ENCODE measurements at places on chromosomes 5 and 9.

DNA sequence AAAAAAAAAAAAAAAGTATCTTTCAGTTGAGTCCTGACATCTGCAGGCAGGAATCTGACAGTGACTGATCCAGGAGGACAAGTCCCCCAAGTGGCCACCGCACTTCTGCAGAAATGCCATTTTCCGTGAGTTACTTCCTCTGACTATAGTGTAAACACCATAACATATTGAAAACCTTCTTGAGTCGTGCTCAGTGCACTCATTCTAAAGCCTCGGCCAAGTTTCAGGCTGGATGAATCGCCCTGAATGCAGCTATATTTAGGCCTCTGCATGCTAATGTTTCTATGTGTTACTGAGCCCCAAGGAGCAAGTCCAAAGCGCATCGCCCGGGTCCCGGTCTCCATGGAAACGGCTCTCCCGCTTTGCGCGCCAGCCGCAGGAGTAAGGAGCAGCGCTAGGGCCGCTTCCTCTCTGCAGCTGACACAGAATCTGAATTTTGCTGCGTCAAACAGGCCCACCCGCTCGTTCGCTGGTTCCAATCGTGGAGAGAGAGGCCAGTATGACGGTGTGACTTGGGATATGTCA, 335.4 kb downstream of the MSX2 start:
- no peak overlapping the region for H3K27ac ChIP-seq
- no peak for DNase-seq

- H3K27me3 ChIP-seq, result peaks cover 74% of the 10 kb centered on the region
- no peak for DNase-seq
- H3K27ac ChIP-seq, result no peak overlapping the region
- no peak overlapping the region for H3K4me3 ChIP-seq
- H3K4me1 ChIP-seq, result no peaks in the 10 kb centered on the region
- H3K36me3 ChIP-seq, result no peaks in the 10 kb centered on the region
Observed at GRCh38 chr5:174134545-174134944, 89.0 kb downstream of the NSG2 start.

- H3K4me3 ChIP-seq, result no peak overlapping the region
- no peaks in the 10 kb centered on the region for H3K36me3 ChIP-seq
- H3K4me1 ChIP-seq, result no peaks in the 10 kb centered on the region
- H3K27me3 ChIP-seq, result peaks cover 17% of the 10 kb centered on the region
- no peak overlapping the region for H3K27ac ChIP-seq
- DNase-seq, result no peak
Observed at GRCh38 chr9:89848060-89849040, 243.5 kb downstream of the GADD45G start.

- no peaks in the 10 kb centered on the region for H3K36me3 ChIP-seq
- no peaks in the 10 kb centered on the region for H3K4me1 ChIP-seq
- no peaks in the 10 kb centered on the region for H3K27me3 ChIP-seq
Observed at GRCh38 chr9:37325778-37326177, 96.7 kb upstream of the GRHPR start.

DNA sequence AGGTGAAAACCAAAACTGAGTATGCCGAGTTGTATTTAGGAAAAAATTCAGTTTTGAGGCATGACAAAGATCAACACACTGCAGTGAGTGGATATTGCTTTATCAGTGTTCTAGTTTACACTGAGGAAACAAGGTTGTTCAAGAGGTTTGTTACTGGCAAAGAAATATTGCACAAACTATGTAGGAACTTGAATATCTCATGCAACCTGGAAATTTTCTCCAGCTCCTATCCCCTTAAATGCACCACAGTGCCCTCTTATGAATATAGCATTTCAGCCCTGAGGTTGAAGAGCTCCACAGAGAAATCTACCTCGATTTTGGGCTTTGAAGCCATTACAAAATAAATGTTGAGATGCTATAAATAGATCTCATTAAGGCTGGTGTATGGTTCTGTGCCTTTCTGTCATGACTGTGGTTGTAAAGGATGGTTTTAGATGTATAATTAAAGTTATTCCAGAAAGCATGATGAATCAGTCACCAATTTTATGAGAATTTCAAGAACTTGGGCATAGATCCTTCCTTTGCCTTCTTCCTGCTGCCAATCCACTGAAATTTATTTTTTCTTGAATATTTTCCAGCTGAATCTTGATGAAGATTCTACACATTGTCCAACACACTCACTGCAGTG, 159.3 kb downstream of the SPATA31D1 start:
- no peak for DNase-seq
- no peaks in the 10 kb centered on the region for H3K36me3 ChIP-seq
- no peaks in the 10 kb centered on the region for H3K27me3 ChIP-seq
- H3K27ac ChIP-seq, result no peak overlapping the region
- peaks cover 16% of the 10 kb centered on the region for H3K4me1 ChIP-seq
- no peak overlapping the region for H3K4me3 ChIP-seq

- H3K36me3 ChIP-seq, result no peaks in the 10 kb centered on the region
- no peak overlapping the region for H3K27ac ChIP-seq
- no peaks in the 10 kb centered on the region for H3K27me3 ChIP-seq
- no peak for DNase-seq
- no peak overlapping the region for H3K4me3 ChIP-seq
- no peaks in the 10 kb centered on the region for H3K4me1 ChIP-seq
Observed at GRCh38 chr9:7192266-7192665, 434.5 kb downstream of the KDM4C start.

DNA sequence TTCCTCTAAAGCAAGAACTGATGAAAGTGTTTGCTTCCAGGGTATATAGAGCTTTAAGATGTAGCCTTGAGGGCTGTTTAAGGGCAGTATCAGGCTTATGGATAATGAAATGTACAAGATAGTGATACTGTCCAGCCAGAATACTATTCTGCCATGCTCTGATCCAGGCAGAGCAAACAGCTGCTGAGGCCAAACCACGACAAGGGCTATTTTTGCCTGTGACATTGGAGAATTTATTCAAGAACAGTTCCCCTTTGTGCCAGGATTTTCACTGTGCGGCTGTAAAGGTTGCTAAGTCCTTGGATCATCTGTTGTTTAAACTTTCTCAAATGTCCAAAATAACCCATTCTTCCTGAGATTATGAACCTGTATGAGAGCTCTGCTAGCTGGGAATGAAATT, 70.4 kb downstream of the OTP start:
- no peak for DNase-seq
- H3K27me3 ChIP-seq, result peaks cover 21% of the 10 kb centered on the region
- no peaks in the 10 kb centered on the region for H3K4me1 ChIP-seq
- no peak overlapping the region for H3K4me3 ChIP-seq

GRCh38 chr9:116837018-116837989, 150.2 kb downstream of the TRIM32 start:
- H3K4me3 ChIP-seq, result 0 out of 2 replicates have a peak overlapping the region, but pooled peaks have one; percentile 18
- no peaks in the 10 kb centered on the region for H3K27me3 ChIP-seq
- H3K4me1 ChIP-seq, result peaks cover 11% of the 10 kb centered on the region
- peak; percentile 48 for DNase-seq
- no peaks in the 10 kb centered on the region for H3K36me3 ChIP-seq

GRCh38 chr9:76374783-76375559, 19.3 kb downstream of the RFK start:
- H3K27ac ChIP-seq, result no peak overlapping the region
- no peak overlapping the region for H3K4me3 ChIP-seq
- peaks cover 22% of the 10 kb centered on the region for H3K4me1 ChIP-seq
- peak; percentile 72 for DNase-seq

GRCh38 chr9:90097237-90097636, 492.4 kb downstream of the GADD45G start:
- no peak for DNase-seq
- H3K27ac ChIP-seq, result no peak overlapping the region
- no peaks in the 10 kb centered on the region for H3K4me1 ChIP-seq

DNA sequence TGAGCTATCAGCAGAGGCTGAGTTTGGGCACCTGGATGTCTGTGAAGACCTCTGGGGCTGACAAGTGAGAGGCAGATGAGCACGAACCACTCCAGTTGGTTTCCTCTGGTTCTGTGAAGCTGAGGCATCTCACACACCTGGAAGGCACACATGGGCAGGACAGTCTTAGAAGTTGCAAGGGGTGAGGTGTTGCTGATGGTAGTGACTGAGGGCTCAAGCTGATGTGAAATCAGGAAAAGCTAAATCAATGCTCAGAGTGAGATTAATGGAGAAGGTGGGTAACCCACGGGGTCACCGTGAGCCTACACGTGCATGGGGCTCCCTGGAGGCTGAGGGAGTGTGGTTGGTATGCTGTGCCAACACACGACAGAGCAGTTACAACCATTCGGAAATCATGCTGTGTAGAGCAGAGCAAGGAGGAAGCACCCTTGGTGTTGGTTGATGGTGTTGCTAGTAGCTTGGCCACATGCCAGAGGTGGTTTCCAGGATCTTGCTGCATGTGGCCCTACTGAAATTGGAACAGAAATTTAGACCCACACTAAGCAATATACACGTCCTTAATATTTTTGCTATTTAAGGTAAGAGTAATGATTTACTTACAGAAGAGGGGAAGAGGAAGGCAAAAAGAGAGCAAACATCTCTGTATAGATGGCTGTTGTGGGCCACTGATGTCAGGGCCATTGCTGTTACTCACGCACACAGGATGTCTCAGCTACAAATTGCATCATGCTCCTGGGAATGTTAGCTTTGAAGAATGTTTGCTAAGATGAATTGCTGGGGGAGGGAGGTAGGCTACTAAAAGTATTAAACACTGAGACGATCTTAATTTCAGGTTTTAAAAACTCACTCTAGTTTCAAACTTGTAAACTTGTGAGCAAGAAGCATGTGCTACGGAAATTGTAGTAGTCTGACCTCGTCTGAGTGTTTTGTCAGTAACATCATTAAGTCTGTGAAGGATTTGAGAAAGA, 170.5 kb downstream of the ARHGEF28 start:
- DNase-seq, result peak; percentile 87
- H3K36me3 ChIP-seq, result peaks cover 3% of the 10 kb centered on the region
- no peaks in the 10 kb centered on the region for H3K27me3 ChIP-seq
- peak overlapping the region; percentile 95 for H3K27ac ChIP-seq
